ENCODE measurements at places on chromosomes 1 and 21. TPM values are rescaled to one million over a fixed set of nuclear protein-coding genes. Genes with fewer than 3 reads are reported as not detected.

DNA sequence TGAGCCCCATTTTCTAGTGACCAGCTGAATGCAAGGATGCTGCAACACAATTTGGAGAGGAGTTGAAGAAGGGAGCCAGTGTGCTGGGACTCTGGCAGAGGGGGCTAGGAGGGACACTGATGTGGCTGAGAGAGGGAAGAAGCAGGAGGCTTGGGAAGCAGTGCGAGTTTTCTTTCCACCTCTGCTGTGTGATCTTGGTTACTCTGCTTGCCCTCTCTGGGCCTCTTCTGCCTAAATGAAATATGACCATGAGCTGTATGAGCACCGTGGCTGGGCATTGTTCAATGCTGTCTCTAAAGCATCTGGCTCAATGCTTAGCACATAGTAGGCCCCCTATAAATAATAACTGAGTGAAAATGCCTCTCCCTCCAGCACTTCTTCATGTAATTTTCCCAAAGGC, 65.3 kb upstream of the PAX7 start:
- no peak for DNase-seq

LPAR3 gene
- total RNA-seq, result 2.6 TPM

SOX13 gene
- total RNA-seq, result 11.6 TPM

GRCh38 chr1:225914947-225915346, 9.1 kb downstream of the PYCR2 start:
- no peak for DNase-seq

GLMN gene
- 10.3 TPM for total RNA-seq

GRCh38 chr1:63795455-63795854, 21.6 kb downstream of the ROR1 start:
- no peak for DNase-seq

Measured in fibroblast of villous mesenchyme (primary cell).